ENCODE measurements at places on chromosomes 6 and 20.

DNA sequence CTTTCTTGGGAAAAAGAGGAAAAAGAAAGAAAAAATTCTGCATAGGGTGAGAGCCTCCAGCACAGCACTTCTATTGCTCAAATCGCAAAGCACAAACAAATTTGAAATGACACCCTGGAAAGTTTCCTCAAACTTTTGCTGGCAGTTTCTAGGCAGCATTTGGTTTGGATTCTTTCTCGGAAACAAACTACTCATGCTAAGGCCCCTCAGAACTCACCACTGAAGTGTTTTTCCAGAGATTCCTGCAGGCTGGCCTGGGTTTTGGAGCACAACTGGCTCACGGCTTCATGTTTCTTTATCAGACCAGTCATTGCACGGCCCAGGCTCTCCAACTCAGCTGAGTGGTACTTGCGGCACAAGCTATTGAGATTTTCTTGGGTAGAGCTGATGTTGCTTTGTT is 237.8 kb downstream of the SYNE1 start:
- DNase-seq, result peak; percentile 27

DNA sequence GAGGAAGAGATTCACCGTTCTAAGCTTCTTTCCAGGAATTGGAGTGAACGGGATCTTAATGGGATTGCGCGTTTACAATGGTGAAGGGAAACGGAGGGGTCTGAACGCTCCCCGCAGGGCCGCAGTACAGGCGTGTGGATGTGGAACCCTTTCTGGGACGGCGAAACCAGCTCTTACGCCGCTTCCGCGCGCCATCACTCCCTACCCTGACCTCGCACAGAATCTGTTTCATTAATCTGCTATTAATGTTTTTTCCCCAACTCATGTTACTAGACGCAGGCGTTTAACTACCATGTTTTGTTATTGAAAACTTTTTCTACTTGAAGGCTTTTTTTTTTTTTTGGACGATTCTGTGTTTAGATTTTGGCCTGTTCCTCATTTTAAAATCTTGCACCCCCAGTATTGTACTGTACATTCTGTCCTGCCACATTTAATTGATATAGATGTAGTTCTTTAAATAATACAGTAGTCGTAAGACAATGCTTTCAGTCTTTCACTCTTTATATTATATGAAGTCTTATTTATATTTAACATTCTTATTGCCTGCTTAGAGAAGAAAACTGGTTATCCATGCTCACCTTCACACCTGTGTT is 696 bp upstream of the SUPT3H start:
- DNase-seq, result no peak

GRCh38 chr6:166556863-166557322 is 29.6 kb downstream of the RAMACL start:
- DNase-seq, result peak; percentile 89

DNA sequence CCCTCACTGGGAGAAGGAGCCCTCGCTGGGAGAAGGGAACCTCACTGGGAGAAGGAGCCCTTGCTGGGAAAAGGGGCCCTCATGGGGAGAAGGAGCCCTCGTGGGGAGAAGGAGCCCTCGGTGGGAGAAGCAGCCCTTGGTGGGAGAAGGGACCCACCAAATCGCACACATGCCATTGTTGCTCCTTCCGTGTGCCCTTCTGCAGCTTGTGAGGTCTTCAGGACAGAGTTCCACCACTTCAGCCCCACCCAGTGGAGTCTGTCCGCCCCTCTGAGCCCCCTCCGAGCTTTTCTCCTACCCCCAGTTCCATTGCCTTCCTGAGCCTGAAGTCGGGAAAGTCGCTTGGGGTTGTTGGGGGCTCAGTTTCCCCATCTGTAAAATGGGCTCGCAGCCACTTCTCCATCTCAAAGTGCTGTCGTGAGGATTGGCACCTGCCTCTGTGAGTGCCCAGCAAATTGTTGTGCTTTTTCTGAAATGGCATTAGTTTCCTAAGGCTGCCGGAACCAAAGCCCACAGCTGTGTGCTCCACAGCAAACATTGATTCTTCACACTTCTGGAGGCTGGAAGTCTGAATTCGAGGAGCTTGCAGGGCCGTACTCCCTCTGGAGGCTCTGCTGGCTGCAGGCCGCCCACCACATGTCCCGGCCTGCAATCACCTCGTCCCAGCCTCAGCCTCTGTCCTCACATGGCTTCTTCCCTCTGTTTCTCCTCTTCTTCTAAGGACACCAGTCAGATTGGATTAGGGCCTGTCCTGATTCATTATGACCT is 124.7 kb upstream of the PMEPA1 start:
- no peak for DNase-seq

- no peak for DNase-seq
Measured at GRCh38 chr20:47027042-47027441, 132.4 kb downstream of the EYA2 start.

DNA sequence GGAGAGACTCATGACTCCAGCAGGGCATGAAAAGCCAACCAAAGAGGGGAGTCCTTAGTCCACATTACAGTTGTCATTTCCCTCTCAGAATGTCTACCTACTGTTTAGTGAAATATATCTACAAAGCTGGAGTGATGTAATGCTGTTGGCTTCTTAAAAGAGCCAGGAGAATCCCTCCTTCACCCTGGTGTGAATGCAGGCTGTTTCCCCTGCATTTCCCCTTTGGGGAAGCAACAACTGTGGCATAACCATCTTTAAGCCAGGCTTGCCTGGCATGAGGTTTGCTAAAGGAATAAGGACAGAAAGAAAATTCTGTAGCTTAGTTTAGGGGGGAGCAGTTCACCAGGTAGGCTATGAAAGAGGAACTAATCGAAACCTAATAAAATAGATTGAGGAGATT is 129.5 kb downstream of the CRYBG1 start:
- DNase-seq, result no peak

Data from thoracic aorta (tissue), 2 donors.